ENCODE measurements at places on chromosomes 12 and 14.

DNA sequence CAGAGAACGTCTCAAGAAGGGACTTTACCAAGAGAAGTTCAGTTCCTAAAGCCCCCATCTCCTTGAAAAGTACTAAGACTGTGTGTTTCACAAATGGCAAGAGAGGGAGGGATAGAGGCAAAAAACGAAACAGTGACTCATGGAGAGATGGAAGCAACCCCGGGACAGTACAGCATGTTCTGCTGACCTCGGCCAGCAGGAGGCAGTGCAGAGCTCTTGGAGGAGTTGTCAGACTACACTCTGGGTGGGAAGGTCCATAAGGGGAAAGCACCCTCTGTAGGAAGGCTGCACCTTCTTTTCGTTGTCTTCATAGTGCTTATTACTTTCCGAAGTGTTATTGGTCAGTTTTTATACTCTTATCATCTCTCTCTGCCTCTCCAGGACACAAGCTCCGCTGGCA lies 525.2 kb upstream of the CCDC196 start:
- peak; percentile 62 for DNase-seq

DNA sequence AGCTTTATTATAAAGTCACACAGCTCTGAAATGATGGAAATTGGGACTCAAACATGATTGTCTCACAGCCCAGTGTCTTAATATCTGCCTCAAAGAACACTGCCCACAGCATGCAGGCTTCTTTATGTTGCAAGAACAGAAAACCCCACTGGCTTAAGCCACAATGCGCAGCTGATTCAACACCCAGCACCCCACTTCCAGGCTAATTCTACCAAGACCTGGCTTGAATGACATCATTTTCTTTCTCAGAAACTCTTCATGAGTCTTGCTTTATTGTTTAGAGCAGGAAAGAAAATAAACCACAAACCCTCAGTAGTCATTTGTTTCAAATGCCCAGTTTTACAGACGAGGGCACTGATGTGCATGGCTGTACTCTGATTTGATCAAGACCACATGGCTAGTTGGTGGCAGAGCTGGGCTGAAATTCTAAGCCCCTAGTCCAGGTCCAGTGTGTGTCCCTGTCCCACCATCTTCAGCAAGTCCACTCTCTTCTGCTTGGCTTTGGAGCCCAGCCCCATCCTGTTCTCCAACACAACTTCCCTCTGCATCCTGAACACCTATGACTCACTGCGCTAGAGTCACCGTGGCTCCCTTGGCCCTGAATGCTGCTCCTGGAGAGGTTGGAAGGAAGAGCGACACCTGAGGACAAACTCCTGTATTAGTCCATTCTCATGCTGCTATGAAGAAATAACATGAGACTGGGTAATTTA lies 50.3 kb upstream of the SRSF5 start:
- peak; percentile 85 for DNase-seq

GRCh38 chr14:72962829-72963312 lies 36.6 kb downstream of the DCAF4 start:
- peak; percentile 96 for DNase-seq

GRCh38 chr12:89574736-89575208 lies 48.9 kb upstream of the POC1B start:
- DNase-seq: peak; percentile 73

DNA sequence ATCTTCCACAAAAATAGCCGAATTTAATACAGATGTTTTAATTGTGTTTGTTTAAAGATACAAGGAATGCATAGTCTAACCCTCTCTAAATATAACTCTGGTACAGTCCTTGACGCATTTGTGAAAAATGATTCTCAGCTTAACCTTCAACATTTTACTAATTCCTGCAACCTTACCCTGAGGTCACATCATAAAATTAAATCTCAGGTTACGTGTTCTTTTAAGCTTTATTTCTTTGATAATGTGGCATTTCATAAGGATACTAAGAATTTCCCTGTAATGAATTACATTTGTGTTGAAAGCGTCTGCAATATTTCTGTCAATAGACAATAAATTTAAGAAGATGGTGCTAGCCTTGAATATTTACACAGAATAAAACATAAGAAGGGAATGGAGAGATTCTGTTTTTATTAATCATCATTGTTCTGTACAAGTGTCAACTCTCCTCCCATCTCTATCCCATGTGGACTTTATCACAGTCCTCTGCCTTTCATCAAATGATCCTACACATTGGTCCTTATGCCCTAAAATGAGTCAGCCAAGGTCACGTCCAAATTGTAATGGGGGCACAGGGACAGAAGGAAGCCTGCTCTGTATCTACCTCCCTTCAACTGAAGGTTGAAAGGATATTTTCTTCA lies 769.3 kb upstream of the FLRT2 start:
- DNase-seq: peak; percentile 1

- peak; percentile 95 for DNase-seq
Measured at GRCh38 chr12:4997939-4998338, 45.7 kb upstream of the KCNA5 start.

- DNase-seq: peak; percentile 31
Measured at GRCh38 chr12:48199774-48200221, 3.3 kb downstream of the OR10AD1 start.

GRCh38 chr12:24617471-24617870 lies 331.4 kb downstream of the BCAT1 start:
- peak; percentile 73 for DNase-seq

GRCh38 chr12:42473130-42473529 lies 116.4 kb downstream of the PRICKLE1 start:
- peak; percentile 67 for DNase-seq

GRCh38 chr14:35441160-35441559 lies 36.6 kb upstream of the NFKBIA start:
- DNase-seq: no peak

- no peak for DNase-seq
Measured at GRCh38 chr12:114875313-114875712, 191.3 kb upstream of the TBX3 start.

DNA sequence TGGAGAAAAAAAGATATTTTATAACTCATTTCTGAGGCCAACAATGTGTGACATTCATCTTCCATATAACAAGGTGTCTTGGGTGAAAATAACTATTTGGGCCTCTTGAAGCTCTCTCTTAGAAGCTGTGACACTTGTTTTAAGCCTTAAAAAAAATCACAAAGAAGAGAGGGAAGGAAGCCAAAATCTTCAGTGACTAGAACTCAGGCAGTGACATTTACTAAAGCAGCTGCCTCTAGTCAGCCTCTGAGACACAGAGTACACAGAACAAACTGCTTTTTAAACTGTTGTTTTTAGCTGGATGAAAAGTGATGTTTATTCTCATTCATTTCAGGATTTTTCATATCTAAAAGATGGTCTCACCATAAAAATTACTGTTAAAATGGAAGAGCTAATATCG lies 793.6 kb downstream of the GALC start:
- no peak for DNase-seq

GRCh38 chr12:113318046-113318656 lies 16.8 kb downstream of the SLC8B1 start:
- no peak for DNase-seq

- no peak for DNase-seq
Measured at GRCh38 chr14:61430066-61430757, 108.8 kb downstream of the PRKCH start.

- no peak for DNase-seq
Measured at GRCh38 chr14:103232831-103233319, 101.2 kb upstream of the EIF5 start.

DNA sequence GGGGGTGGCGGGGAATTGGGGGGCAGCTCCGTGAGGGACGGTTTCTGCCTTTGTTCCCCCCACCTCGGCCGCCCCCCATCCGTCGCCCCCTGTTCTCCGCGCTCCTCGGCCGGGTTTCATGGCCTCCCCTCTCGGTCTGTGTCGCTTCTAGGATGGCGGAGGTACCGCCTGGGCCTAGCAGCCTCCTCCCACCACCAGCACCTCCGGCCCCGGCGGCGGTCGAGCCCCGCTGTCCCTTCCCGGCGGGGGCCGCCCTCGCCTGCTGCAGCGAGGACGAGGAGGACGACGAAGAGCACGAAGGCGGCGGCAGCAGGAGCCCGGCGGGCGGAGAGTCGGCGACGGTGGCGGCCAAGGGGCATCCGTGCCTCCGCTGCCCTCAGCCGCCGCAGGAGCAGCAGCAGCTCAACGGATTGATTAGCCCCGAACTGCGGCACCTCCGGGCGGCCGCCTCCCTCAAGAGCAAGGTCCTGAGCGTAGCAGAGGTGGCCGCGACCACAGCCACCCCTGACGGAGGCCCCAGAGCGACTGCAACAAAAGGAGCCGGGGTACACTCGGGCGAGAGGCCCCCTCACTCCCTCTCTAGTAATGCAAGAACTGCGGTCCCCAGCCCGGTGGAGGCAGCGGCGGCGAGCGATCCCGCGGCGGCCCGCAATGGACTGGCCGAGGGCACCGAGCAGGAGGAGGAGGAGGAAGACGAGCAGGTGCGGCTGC lies 575 bp downstream of the NAA30 start:
- DNase-seq: no peak
